ENCODE measurements at places on chromosomes 1 and 21.
A peak's percentile ranks its signal among the peaks of the same experiment; 100 is the strongest.

DNA sequence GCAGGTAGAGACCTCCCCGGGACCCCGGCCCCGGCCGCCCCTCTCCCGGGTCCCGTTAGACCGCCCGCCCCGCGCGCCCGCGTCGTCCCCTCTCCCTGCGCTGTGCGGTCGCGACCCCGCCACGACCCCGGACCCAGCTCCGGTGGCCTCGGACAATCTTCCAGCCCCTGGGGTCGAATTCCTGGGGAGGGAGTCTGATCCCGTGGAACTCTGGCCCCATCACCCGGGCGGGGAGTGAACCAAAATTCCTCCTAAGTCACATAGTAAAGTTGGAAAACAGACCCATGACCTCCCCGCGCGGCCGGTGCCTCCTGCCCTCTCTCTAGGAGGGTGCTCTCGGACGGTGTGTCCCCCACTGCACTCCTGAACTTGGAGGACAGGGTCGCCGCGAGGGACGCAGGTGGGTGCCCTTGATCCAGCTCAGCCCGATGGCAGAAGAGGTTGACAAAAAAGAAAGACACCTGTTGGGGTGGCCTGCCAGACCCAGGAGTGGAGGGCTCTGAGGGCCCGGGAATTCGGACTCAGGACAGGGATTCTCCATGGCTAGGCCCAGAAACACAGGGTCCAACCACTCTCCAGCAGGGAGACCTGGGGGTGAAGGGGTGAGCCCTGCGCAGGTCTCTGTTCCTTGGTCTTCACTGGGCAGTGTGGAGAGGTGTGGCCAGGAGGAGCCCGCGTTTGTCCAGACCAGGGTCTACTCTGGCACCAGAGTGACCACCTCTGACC is 451 bp downstream of the ADAMTSL4 start:
- peak; percentile 66 for DNase-seq

DNA sequence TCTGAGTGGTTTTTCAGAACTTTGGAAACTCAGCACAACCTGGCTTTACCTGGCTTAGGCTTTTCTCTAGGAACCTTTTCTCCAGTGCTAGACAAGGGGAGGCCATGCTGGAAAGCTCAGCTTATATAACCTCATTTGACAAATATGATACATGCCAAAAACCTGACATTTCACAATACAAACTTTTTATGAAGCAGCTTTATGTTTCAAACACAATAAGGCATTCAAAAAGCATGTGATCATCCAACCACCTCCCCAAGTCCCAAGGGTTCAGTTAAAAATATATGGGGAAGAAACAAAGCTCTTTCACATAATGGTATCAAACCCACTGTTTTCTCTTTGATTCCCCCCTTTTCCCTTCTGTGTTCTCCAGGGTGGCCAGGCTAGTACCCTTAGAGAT is 63.7 kb downstream of the ZC3H11B start:
- no peak for DNase-seq

DNA sequence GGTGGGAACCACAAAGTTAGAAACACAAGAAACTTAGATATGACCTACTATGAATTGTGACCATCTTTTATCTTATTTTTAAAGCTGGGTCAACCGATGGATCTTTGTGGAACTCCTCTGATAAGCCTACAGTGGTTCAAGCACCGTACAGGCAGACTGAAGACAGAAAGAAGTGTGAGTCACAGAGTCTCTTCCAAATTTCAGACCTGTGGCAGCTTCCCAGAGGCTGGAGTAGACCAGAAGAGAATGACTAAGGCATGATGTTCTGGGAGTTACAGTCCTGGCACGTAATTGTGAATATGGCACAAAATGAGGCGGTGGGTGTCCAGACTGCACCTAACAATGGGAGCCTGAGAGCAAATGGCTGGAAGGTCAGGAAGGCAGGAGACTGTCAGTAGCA is 70.0 kb downstream of the LMO4 start:
- DNase-seq, result no peak

GRCh38 chr1:11828511-11828910 is 19.1 kb downstream of the NPPA start:
- DNase-seq, result no peak

DNA sequence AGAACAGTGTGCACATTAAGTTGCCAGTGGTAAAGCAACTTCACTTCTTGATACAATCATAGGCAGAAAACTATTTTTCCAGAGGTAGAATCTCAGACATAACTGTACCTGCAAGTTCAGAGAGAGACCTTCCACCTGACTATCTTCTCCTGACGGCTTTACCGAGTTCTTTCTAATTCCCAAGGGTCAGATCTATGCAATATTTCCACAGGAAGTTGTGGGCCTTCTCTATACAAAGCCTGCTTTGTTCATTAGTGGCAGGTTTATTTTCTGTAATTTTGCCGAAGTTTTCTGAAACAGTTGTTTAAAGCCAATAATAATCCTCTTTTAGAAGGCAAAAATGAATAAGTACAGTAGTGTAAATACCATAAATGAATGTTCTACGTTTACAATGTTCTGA is 58.2 kb upstream of the RCC1 start:
- no peak for DNase-seq

GRCh38 chr21:32958288-32959002 is 67.3 kb upstream of the OLIG2 start:
- no peak for DNase-seq

Data from femur (tissue), 1 donor.